ENCODE measurements at places on chromosomes 6 and 20.

GRCh38 chr20:2984956-2985661 lies 58.3 kb upstream of the GNRH2 start:
- no peak for DNase-seq

- no peak for DNase-seq
Observed at GRCh38 chr6:45073771-45074170, 254.4 kb upstream of the RUNX2 start.

DNA sequence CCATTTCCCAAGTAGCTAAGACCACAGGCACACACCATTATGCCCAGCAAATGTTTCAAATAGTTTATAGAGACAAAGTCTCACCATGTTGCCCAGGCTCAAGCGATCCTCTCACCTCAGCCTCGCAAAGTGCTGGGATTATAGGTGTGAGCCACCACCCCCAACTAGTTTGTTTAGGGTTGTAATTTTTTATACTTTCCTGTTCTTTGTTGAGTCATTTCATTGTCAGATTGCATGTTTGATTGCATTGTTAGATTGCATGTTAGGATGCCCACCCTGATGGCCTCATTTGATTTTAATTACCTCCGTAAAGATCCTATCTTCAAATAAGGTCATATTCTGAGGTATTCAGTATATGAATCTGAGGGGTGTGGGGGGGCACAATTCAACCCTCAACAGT lies 73.3 kb upstream of the SASH1 start:
- DNase-seq = no peak

GRCh38 chr6:151701911-151702562 lies 105.4 kb upstream of the ESR1 start:
- no peak for DNase-seq

GRCh38 chr6:113936093-113936934 lies 34.6 kb downstream of the HDAC2 start:
- no peak for DNase-seq

- DNase-seq = no peak
Observed at GRCh38 chr6:85192186-85192585, 257.7 kb upstream of the NT5E start.

- no peak for DNase-seq
Observed at GRCh38 chr20:44784688-44785087, 25.7 kb downstream of the RIMS4 start.

DNA sequence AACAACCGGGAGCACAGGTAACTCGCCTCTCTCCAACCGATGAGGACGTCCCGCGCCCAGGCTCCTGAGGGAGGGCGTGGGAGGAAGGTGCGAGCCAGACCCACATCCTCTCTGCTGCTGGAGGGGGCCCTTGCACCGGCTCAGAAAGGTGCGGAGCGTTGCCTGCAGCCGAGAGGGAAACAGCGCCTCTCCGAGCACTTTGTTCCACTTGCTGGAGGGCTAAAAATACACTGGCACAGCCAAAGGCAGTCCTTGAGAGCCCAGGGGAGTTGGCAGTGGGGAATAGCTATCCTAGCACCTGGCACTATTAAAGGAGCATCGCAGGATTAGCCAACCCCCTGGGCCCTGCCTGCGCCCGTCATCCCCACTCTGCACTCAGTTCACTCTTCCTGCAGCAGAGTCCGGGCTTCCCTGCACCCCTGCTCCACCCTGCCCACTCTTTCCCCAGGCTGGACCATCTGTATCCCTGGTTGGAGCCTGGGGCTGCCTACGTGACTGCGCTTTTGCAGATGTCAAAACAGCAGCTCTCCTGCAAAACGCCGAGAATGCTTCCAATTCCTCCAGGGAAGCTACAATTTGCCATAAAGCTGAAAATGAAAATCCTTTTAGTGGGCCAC lies 108.9 kb downstream of the SNX5 start:
- no peak for DNase-seq
